ENCODE measurements at places on chromosomes 2 and 18.

GRCh38 chr2:193523662-193524061, 1328.9 kb upstream of the TMEFF2 start:
- no peak for DNase-seq

DNA sequence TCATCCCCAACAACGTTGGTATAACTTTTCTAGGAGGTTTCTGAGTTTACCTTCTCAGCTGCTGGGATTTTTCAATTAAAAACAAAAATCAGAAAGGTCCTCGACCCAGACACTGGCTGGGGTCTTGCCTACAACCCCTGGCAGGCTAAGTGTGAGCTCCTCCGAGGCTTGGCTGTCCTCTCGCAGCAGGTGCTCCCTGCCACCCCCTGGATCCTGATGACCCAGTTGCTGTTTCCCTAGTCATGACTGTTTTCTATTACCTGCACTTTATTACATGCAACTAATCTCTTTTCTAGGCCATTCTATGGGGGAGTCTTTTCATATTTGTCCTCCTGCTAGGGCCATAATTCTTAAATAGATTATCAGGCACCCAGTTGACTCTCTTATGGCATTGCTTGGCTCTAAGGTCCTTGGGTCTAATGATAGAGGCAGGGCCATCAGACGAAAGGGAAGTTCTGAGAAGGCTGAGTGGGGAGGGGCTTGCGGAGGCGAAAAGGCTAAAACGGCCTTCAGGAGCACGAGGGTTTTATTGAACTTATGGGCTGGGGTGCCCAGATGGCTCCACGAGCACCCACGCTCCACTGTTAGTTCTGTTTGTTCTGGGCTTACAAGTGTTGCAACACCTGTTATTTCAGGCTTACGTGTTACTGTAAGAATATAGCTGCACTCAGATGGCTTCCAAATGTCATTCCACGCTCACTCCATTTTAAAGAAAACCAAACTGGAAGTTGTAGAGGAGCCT, 166.0 kb downstream of the NCK2 start:
- DNase-seq, result no peak

- no peak for DNase-seq
These were observed 469.0 kb downstream of the EPHA4 start for GRCh38 chr2:221102896-221103688.

GRCh38 chr2:119823734-119824334, 64.1 kb downstream of the PTPN4 start:
- DNase-seq, result peak; percentile 20

- DNase-seq, result no peak
These were observed 42.9 kb upstream of the CREG2 start for GRCh38 chr2:101430156-101430555.

GRCh38 chr2:224970311-224970710, 72.0 kb downstream of the DOCK10 start:
- no peak for DNase-seq

DNA sequence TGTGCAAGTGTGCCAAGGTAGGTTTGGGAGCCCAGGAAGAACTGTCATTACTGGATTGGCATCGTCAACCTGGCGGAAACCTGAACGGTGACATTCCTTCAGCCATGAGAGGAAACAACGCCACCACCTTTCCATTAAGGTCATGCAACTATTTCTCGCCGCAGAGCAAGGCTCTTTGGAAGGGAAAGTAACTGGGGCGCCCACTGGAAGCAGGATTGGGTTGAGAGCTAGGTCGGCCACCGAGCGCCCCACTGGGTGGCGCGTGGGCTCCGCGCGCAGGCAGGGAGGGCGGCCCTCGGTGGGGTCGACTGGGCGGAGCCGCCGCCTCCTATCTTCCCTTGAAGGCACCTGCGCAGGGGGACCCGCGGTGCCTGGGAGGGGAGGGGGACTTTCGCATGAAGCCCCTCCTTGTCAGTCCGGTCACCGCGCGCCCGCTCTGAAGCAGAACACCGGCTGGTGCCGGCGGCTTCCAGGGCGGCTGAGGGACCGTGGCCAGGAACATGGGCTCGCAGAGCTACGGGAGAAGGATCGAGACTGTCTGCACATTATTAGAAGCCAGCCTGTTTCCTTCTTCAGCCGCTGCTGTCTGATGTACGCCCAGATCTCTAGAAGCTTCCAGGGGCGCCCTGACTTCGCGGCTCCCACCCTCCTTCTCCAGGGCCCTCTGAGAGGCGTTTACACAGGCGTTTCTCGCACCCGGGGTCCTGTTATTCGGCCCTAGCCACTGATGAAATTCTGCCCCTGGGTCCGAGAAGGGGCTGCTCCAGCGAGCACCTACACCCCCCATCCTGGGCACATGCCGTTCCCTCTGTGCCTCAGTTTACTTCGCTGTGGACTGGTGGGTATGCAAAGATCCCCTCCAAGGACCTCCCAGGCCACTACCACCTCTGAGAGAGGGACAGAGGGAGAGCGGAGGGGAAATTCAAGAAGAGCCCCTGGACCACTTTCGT, 27.3 kb upstream of the MAL start:
- no peak for DNase-seq

DNA sequence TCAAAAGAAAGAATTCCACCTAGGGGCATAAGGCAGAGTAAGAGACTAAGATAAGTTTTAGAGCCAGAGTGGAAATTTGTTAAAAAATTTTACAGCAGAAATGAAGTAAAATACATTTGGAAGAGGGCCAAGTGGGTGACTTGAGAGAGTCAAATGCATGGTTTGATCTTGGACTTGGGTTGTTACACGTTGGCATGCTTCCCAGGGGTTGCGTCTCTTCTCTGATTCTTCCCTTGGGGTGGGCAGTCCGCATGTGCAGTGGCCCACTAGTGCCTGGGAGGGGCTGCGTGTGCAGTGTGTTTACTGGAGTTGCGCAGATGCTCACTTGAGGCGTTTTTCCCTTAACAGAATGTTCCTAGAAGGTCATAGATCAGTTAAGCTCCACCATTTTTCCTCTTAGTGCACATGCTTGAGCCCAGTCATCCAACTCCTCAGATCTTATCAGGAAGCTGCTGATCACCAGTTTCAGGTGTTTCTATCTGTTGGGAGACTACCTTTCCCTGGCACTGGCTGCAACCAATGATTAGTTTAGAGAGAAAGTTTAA, 13.1 kb downstream of the SEH1L start:
- no peak for DNase-seq

- no peak for DNase-seq
These were observed 1076.3 kb downstream of the RPIA start for GRCh38 chr2:89767572-89768435.

DNA sequence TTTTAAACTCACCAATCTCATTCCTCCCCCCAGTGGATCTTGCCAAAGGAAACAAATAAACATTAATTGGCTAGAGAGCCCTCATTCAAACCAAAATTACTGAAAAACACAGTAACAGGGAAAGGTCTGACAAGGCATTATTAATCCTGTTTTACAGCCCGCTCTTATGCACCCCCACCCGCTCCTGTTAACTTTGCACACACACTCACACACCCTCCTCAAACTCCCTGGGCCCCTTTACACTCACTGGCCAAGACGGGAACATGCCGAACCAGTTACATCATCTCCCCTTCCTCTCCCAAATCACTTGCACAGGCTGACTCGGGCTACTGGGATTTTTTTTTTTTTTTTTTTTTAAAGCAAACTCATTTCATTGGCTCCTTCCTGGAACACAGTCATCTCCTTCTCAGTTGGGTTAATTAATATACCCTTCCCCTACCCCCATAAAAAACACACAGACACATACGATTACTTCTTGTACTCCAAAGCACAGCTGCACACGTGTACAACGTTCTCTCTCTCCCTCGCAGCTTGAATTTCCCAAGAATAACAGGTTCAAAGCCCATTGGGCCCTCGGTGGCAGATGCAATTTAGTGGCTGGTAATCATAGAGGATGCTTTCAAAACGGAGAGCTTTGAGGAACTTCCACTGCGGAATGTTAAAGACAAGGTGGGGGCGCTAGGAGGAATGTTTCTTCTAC, 31.8 kb downstream of the KLF7 start:
- no peak for DNase-seq

- no peak for DNase-seq
These were observed 373.7 kb upstream of the GALNT5 start for GRCh38 chr2:156883804-156884203.

GRCh38 chr2:231765496-231765929, 15.6 kb downstream of the PDE6D start:
- DNase-seq, result no peak

- DNase-seq, result no peak
These were observed 6.2 kb downstream of the ZNF638 start for GRCh38 chr2:71337776-71338175.

DNA sequence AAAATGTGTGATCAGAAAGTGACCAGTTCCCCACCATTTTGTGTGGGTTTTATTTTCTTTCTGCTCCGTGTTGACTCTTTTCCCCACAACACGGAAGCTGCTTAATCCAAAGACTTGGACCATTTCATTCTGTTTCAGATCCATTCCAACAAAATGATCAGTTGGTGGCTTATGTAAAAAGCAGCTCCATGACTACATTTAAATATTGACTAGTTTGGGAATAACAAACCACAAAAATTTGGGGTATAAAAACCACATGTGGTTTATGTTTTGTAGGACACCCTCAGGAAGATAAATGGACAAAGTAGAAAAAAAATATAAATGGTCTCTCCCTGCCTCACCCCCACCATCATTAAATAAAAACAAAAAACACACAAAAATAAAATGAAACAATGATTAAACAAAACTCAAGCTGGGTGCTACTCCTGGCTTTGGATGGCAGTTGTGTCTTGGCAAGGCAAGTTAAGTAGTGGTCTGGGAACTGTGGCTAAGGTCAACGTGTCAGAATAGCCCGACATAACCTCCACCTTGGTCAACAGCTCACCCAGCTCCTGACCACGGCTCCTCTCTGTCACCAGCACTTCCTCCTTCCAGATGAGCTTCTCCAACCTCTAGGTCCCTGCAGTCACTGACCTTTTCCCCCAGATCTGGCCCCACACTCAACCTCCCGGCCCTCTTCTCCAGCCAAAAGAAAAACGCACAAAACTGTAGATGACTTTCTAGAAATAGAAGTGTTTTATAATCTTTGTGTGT, 12.8 kb upstream of the WIPF1 start:
- no peak for DNase-seq
